Stimulated activated CD4-positive, alpha-beta T cell treated with anti-CD3 and anti-CD28 coated beads, Interleukin-12 subunit alpha, Interleukin-12 subunit beta, amount 100 ng/mL, for 48 hours (primary cell): ENCODE measurements at places on chromosomes 7 and 10.

DNA sequence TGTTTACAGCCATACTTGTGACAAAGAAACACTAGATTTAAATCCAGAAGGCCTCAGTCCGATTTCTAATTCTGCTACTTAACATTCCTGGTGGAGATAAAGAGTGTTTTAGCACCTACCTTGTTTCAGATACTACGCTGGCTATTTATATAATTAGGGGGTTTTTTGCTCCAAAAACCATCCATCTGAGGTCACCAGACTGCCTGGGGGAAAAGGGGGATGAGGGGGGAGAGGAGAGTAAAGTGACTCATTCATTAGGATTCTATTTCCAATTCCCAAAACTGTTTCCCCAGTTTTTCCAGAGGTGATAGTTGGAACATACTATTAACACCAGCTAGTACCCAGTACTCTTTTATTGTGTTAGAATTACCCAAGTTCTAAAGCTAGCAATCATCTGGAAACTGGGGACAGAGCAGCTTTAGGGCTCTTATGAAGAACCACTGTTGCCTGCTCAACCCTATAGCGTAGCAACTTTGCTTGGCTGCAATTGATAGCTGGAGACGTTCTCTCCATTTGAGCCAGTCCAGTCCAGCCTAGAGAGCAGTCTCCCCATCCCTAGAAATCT, 6.6 kb downstream of the GCC1 start:
- no peak for DNase-seq

- no peak for DNase-seq
These were observed 142.8 kb downstream of the LSM5 start for GRCh38 chr7:32347244-32347828.

DNA sequence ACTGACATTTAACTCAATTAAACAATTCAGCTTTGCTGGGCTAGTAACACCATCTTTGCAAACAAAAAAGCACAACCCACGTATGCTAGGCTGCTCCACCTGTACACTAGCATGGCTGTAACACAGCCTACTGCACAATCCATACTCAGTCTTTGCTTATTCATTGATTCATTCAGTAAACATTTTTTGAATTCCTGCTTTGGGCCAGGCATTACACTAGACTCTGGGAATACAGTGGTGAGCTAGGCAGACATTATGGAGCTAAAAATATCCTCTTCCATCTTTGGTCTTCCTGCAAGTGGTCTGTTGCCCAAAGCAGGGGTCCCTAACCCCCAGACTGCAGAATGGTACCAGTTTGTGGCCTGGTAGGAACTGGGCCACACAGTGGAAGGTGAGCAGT, 9.9 kb downstream of the CNNM1 start:
- no peak for DNase-seq

GRCh38 chr7:23290993-23291392, 8.1 kb upstream of the MALSU1 start:
- DNase-seq = no peak

DNA sequence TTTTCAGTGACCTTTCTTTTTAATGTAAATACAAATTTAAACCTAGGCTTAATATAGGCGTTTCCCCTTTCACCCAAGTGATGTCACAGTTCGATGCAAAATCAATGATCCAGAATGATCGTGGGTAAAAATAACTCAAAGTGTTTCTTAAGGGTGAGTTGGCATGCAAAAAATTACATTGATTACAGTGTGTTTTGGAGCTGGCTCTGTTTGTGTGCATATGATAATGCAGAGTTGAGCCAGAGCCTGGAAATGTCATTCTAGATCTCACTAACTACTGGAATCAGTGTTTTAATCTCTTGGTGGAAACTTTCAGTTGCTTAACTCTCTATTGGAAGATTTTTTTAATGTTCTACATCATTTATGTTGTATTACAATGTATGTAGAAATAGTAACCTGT, 72.5 kb upstream of the MXI1 start:
- no peak for DNase-seq

DNA sequence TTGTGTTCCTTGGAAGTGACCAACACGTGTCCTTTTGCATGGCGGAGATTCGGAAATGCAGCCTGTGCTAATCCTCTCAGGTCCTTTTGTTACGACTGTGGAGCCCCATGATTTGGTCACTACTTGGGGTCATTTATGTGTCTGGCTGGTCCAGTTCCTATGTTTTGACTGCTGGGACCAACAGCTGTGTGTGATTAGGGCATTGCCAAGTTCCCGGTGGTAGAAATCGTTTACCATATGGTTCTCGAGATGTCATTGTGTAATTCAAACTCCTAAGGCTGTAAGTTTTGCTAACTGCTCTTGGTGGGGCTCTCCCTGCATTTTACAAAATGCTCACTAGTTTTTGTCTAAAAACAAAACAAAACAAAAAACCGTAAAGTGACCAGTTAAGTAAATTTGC, 62.0 kb downstream of the CCNY start:
- no peak for DNase-seq
